ENCODE measurements at places on chromosomes 7 and 10.
A peak's percentile ranks its signal among the peaks of the same experiment; 100 is the strongest.

GRCh38 chr10:33537066-33537465, 202.6 kb upstream of the NRP1 start:
- DNase-seq: peak; percentile 18

GRCh38 chr10:101425535-101425934, 71.6 kb downstream of the BTRC start:
- no peak for DNase-seq

- DNase-seq: peak; percentile 7
These were observed 113.8 kb upstream of the CACUL1 start for GRCh38 chr10:118868589-118868988.

DNA sequence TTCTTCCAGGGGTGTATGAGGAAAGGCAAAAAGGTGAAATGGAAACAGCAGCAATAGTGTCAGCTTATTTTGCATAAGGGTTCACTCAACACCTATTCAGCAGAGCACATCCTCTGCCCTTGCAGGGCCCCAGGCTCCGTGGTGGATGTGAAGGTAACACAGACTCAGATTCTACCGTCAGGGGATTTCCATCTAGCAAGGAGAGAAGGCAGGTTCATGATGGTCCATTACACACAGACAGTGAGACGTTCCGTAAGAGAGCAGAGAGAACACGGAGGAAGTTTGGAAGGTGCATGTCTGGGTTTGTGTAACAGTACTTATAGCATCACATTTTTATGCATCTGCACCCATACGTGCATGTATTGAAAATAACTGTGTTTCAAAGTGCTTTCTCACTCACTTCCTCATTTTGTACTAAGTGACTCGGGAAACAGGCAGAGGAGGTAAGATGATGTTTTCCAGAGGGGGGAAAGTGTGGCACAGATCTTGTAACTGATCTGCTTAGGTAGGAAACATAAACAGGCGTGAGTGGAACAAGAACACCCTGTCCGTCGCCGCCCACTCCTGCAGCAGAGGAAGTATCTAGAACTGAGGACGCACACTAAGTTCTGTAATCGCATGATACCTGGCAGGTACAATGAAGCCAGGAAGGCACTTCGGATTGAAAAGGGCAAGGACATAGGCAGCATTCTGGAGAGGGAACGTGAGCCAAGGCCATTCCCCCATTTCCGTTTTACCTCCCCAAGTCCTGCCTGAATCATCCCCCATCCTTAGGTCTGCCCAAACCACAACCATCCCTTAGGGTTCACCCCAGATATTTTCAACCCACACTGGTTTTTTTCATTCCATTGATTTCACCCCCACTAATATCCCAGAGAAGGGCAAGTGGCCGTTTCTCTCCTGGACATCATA, 1.0 kb upstream of the ENO4 start:
- DNase-seq: peak; percentile 15

DNA sequence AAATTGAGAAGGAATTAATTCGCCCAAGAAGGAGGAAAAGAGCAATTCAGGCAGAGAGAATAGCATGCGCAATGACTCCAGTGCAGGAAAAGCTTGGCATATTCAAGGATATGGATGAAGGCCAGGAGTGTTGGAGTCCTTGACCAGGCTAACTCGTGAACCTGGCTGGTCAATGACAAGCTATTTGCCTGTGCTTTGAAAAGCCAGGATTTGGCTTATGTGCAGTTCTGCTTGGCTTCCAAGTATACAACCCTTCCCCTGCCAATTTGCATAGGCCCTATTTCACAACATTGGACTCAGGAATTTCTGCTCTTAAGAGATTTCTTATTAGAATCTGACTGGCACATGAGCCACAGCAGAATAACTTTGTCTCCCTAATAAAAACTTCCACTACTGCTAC, 72.3 kb upstream of the SP8 start:
- no peak for DNase-seq

- DNase-seq: no peak
These were observed 88.0 kb downstream of the RAPGEF5 start for GRCh38 chr7:22268884-22269421.

Data from LHCN-M2 (cell line).